IPS-NIHi11 (cell line): ENCODE measurements at places on chromosomes 1 and 21.

- DNase-seq = no peak
Measured at GRCh38 chr21:44926331-44927101, 5.8 kb upstream of the ITGB2 start.

GRCh38 chr1:209490013-209490412, 93.5 kb upstream of the CAMK1G start:
- peak; percentile 15 for DNase-seq

DNA sequence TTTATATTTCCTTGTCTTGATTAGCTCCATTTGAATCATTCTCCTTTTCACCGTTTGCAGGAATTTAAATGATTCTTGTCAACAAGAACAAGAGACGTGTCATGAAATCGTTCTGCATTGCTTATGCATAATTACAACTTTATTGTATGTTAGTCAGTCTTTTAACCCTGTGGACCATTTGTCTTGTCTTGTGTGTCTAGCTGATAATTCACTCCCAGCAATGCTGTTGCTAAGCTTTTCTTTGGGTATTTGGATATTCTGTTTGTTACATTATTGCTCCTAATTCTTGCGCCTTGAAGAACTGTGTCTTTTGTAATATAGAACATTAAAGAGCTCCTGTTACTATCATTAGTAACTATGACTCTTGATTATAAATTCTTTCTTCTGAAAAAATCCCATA, 311.9 kb downstream of the RYR2 start:
- DNase-seq = no peak

GRCh38 chr1:39926343-39926793, 24.7 kb upstream of the MYCL start:
- no peak for DNase-seq

DNA sequence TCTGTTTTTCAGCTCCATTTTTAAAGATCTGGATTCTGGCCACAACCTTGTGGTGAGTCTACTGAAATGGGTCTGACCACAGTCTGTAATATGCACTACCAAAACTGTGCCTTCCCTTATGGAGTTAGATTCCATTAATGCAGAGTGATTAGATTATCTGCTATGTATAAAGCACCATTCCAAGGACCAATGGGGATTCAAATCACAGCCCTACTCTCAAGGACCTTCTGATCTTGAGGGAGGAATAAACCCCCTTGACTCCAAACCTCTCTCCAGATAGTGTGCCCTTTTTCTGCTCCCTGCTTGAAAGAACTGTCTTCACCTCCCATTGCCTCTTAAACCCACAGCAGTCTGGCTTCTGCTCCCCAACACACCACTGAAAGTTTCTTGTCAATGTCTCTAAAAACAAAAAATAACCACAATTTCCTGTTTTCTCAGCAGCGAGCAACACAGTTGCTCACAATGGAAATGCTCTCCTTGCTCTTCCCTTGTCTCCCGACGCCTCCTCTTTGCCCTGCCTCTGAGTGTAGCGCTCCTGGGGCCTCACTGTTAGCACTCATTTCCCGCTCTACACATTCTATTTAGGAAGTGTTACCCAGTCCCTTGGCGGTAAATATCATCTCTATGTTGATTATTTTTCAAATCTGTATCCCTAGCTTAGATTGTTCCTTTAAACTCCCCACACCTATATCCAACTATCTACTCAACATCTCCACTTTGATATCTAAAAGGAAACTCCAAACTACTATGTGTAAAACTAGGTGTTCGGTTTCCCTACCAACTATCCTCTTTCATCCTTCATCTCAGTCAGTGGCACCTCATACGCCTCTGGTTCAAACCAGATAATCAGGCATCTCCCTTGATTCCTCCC, 13.6 kb downstream of the PCNX2 start:
- DNase-seq = no peak

- no peak for DNase-seq
Measured at GRCh38 chr1:30446508-30446907, 276.9 kb downstream of the MATN1 start.

DNA sequence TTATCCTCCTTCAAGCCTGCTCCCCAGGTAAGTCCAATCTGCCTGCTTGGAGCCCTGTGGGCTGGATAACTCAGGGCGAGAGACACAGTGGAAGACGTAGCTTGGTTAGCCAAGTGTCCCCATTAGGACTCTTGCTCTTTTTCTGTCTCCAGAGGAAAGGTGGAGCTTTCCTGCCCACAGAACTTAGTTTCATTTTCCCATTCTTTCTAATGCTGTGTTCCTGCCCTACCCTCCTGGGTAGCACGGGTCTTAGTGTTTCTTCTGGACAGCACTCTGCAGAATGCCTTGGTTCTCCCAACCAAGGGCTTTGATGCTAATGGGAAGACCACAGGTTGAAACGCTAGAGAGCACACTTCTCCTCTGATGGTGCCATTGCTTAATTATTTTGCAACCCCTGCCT, 92.5 kb upstream of the LRRC8D start:
- no peak for DNase-seq

DNA sequence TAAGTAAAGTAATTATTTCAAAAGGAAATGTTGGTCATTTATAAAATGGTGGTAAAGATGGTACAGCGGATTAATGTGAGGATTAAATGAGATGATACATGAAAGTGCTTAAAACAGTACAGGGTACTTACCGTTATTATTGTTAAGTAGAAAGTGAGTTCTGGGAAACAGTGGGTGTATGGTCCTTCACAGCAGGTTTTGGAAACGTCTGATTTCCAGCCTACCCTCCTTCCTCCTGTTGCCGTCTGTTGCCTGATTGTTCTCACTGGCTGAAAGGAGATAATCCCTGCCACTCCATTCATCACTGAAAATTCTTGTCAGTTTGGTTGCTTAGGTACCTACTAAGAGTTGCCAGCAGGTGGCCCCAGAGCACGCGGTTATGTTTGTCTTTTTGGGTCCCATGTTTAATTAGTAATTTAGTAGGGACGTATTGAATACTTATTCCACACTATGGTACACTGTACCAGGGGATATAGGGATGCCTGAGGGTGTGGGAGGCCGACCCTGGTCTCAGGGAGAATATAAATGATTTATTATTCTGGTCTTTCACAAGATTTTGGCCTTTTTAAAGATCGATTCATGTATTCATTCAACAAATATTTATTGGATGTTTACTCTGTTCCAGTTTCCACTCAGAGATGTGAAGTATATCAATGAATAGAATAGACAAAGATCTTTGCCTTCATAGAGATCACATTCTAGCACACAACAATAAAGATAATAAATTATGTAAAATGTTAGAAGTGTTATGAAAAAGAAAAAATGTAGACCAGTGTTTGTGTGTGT, 30.8 kb upstream of the RPTN start:
- DNase-seq = peak; percentile 38
